Stimulated activated CD8-positive, alpha-beta memory T cell treated with anti-CD3 and anti-CD28 coated beads, Interleukin-15, amount 100 ng/mL, for 24 hours (primary cell): ENCODE measurements at places on chromosomes 6 and 20.

DNA sequence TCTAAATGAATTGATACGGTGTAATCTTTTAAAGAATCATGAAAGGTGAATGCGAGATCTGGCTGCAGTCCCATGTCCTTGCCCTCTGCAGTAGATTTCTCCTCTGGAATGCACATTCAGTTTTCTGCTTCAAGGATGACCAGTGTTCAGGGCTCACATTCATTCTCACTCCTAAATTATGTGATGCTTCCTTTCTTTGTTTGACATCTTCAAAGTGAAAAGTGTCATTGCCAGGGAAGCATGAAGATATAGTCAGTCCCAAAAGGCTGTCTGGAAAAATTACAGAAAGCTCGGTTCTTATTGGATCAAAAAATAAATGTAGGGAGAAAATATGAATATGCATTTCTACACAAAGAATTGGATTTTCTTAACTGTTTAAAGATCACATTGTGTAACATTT is 395.6 kb downstream of the NKAIN2 start:
- no peak for DNase-seq

DNA sequence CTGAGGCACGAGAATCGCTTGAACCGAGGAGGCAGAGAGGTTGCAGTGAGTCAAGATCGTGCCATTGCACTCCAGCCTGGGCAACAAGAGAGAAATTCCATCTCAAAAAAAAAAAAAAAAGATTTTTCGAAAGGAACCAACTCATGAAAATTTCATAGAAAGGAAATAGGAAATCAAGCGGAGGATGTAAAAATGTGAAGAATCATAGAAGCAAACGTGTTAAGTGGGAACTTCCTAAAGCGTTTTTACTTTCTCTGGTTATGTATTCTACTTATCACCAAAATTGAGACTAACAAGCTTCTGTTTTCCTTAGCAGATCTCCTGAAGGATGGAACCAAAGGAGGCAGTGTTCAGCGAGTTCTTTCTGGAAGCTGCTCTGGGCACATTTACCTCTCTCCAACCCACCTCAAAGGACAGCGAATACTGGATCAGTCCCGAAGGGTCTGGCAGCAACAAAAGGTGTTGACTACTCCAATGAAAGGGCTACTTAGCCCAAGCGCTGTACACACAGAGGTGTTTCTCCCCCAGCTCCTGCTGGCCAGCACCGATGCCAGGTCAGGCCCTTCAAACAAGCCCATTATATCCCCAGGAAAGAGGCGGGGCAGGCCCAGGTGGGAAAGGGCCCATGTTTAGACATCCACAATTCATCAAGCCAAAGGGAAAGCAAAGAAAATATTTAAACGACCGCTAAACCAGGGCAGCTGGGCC is 327.5 kb upstream of the JARID2 start:
- no peak for DNase-seq

DNA sequence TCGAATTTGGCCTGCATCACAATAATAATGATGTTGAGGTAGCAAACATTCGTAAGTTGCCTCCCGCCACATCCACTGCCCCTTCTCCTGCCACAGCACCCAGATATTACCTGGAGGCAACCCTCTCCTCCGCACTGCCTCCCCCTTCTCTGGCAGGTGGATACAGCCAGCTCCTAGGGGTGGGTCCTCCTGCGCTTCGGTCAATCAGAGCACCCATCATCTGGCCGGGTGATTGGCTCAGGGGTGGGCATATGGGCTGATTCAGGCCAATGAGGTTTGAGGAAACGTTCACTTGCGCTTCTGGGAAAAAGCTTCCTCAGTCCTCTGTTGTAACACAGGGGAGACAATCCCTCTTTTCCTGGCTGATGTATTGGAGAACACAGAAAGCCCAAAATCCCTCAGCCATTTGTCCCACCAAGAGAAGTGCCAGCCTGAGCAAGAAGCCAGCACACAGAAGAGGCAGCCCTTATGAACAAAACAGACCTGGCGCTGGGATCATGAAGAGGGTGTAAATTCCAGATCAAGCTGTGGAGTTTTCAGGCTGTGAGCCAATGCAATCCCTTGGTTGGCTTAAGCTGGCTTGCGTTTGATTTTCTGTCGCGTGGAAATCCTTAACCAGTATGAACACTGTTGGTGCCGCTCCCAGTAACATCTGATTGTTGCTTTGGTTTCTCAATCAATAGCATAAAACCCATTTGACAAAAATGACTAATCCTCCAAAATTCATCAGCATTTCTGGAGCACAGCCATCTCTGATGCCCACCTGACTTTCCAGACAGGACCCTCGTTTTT is 82.2 kb downstream of the PRDM1 start:
- no peak for DNase-seq

DNA sequence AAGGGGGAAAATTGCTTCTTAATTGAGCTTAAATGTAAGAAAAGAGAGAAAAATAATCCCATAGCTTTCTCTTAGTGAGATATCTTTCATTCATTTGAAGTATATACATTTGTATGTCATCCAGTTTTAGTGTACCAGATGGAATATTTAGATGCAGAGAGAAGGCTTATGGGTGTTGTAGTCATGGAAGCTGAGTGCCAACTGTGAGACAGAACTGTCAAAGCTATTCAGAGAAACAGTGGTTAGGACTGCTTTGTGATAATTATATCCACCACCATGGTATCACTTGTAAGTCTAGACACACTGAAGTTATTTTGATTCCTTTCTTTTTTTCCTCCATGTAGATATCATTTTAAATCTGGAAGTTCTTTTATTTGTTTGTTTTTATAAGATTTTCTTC is 524.3 kb upstream of the EPHA7 start:
- no peak for DNase-seq

GRCh38 chr6:158707821-158708195 is 58.0 kb downstream of the SYTL3 start:
- DNase-seq, result no peak

DNA sequence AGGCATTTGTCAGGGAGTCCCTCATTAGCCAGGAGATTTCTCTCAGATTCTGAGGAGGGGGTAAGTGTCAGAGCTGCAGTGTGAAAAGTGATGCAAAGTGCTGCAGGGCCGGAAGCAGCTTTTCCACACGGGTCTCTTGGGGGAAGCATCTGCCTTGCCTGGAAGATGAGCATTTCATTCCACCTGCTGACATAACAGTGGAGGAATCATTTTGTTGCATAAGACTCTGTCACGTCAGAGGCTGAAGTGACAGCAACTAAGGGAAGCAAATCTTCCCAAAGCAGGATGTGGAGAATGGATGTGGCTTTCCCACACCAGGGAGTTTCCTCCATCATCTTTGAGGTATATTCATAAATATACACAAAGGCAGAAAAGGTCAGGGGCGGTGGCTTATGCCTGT is 22.8 kb downstream of the DCBLD1 start:
- DNase-seq, result no peak

GRCh38 chr6:8181951-8182845 is 79.8 kb upstream of the EEF1E1 start:
- no peak for DNase-seq

- DNase-seq, result no peak
These were observed 125.8 kb downstream of the MRPL14 start for GRCh38 chr6:44001318-44002066.

- DNase-seq, result no peak
These were observed 78.0 kb upstream of the AFDN start for GRCh38 chr6:167748458-167749379.

DNA sequence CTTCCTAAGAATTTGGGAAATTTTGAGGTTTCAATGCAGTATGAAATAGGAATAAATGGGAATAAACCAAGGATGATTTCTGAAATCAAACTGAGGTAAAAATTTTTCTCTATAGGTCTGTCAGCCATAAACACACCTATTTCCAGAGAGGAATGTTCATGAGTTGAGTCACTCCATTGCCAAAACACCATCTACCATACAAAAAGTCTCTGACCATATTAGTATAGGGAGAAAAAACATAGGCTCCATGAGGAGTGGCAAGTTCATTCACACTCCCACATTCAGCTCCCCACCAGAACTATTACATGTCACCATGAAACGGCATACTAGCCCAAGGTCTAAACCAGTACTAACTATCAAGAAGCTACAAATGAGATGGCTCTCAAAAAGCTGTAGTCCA is 9.6 kb downstream of the ZNF318 start:
- DNase-seq, result no peak

DNA sequence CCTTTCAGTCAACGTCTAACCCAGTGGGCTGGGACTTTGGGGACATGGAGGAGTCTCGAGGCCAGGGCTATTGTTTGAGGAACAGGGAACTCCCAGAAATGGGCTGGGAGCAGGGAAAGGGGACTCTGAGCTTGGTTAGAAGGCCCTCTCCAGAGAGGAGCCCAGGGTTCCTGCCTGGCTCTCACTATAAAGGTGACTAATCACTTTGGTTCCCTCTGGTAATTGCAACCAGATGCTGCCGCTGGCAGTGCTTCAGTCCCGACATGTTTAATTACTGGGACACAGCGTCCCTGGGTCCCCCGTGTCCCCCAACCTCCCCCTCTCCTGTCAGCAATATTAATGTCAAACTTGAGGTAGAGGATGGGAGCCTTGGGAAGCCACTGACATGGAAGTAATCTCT is 5.0 kb upstream of the GDF5 start:
- no peak for DNase-seq

DNA sequence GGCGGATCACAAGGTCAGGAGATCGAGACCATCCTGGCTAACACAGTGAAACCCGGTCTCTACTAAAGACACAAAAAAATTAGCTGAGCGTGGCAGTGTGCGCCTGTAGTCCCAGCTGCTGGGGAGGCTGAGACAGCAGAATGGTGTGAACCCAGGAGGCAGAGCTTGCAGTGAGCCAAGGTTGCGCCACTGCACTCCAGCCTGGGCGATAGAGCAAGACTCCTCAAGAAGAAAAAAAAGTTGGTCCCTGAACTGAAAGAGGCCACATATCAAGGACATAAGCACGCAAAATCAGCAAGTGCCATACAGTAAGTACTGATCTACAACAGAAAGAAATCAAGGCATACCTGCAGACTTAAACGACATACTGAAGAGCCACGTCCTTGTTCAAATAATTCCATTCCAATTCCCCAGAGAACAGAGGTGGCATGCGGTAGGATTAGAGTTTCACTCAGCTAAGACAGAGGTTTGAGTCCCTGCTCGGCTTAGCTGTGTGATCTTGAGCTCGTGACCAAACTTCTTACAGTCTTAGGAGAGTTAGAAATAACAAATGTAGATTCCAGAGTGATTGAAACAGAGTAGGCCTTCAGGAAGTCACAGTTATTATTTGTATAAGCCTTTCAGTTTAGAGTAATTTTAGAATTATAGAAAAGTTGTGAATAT is 29.2 kb downstream of the B4GALT5 start:
- DNase-seq, result no peak

- DNase-seq, result no peak
These were observed 141.5 kb upstream of the PDE7B start for GRCh38 chr6:135710042-135710441.

DNA sequence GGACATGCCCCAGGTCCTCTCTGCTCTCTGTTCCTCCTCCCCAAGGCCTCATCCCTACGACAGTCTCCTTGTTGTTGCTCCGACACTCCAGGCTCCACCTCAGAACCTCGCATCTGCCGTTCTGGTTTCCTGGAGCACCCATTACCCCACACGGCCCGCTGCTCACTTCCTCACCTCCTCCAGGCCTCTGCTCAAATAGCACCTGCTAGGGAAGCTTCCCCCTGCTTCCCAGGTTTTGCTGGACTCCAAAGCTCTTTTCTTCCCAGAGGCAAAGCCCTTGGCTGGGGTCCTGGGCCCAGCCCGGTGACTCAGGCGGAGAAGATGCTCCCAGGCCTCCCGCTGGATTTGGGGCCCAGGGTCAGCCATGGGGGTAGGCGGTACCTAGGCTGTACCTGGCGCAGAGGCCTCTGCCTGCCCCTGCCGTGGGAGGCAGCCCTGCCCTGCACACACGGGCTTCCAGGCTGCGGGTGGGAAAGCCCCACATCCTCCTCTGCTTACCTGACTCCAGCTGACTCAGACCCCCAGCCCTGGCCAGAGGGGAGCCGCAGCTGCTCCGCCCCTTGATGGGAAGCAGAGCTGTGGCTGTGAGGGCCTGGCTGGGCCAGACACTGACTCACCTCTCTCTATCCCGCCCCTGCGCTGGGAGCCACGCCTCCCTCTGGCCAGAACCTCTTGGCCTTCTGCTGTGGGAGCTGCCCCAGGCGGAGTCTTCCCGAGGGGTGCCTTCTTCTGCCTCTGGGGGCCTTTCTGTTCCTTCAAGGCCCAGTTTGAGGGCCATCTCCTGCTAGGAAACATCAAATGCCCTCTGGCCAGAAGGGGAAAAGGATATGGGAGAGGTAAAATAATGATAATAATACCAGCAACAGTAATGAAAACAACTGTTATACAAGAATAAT is 130.5 kb downstream of the CEBPB start:
- DNase-seq, result no peak

GRCh38 chr6:112233847-112234246 is 20.5 kb downstream of the LAMA4 start:
- DNase-seq, result no peak

DNA sequence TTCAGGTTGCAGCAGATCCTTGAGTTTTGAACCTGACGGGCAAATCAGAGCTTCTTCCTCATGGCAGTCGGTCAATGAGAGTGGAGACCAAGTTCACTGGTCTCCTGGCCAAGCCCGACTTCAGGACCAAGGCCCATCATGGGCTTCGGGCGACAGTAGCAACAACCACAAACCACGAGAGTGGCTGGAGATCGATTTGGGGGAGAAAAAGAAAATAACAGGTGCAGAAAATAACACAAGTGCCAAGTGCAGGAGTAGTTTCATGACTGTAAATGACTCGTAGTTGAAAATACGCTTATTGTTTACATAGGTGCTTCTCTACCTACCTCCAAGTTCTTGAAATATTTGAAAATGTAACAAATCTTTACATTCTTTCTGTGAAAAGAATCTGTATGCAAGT is 56.1 kb downstream of the DCBLD1 start:
- no peak for DNase-seq

- no peak for DNase-seq
These were observed 5.3 kb downstream of the LINC00237 start for GRCh38 chr20:21100578-21101452.

GRCh38 chr6:2942914-2943563 is 28.3 kb downstream of the SERPINB6 start:
- no peak for DNase-seq

DNA sequence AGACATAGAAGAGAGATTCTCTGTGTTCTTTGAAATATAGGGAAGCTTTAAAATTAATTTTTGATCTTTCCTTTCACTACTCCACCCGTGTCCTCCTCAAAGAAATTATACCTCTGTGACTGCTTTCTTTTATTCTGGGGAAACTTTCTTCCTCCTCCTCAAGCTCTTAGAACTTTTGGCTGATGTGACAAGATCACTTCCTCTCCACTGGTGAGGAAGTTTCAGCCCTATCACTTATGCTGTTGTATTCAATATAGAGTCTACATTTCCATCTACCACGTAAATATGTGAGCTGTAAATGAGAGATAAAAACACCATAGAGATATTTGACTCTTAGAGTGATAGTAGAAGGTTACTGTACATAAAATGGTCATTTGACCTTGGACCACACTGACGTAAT is 141.9 kb upstream of the SASH1 start:
- DNase-seq, result no peak

DNA sequence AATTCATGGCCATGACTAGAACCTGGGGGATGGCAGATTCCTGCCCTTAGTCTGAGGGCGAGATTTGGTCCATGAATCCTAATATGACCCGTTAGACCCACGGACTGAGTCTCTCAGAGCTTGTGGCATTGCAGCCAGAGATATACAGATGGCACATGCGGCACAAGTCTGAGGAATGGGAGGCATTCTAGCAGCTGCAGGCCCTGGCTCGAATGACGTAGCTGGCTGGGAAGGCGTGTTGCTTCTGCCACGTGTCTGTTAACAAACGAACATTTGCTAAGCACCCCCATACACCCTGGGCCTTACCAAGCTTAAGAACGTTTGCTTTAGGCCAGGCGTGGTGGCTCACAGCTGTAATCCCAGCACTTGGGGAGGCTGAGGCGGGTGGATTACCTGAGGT is 68.0 kb downstream of the CD164 start:
- DNase-seq, result no peak

- DNase-seq, result no peak
These were observed 571.4 kb downstream of the PRKN start for GRCh38 chr6:162156146-162156545.
